Femur (tissue), 1 donor: ENCODE measurements at places on chromosomes 5 and 9.

DNA sequence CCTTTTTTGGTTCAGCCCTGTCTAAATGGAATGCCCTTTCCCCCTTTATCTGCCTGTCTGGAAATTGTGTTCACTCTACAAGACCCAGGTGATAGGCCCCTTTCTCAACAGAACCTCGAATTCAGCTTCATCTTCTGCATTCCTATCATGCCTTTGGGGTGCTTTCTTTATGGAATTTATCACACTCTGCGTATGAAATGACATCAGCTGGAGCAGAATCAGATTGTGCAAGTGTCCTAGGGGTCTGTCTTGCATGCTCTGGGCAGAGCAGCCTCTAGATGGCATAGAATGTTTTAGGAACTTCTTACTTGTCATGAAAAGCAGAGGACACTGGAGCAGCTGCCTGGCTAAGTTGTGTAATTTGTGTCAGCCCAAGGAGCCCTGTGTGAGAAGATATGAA is 84.9 kb downstream of the ISL1 start:
- no peak for DNase-seq

GRCh38 chr5:159359408-159359807 is 29.1 kb upstream of the IL12B start:
- DNase-seq = no peak

DNA sequence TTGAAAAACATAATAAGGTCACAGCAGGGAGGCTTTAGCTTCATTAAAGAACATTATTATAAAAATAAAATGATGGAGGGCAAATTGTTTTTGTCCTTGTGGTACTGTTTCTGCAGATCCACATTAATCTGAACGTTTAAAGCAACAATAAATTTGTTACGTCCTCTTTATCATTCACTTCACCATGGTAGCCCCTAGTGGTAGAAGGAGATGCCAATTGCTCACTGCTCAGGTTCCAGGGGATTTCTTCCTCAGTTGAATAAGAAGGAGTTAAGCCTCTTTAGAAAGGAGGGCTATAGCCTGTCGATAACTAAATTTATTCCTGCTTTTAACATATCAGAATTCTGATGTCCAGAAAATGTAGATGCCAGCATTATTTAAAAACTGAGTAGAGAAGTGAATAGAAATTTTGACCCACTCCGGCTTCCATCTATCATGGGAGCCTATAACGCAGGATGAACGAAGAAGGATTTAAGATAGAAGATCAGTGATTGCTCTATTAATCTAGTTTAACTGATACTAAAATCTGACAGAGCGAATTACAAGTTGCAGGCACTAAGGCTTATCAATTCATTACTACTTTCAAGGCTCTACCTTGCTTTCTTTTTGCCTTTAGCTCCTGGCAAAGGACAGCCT is 692.3 kb downstream of the PTPRD start:
- DNase-seq = no peak

- peak; percentile 83 for DNase-seq
These were observed 7.7 kb downstream of the FGFR4 start for GRCh38 chr5:177094224-177095087.

- no peak for DNase-seq
These were observed 3.1 kb upstream of the PLIN2 start for GRCh38 chr9:19130436-19130835.

GRCh38 chr5:39138892-39139291 is 64.7 kb upstream of the RICTOR start:
- DNase-seq = no peak

GRCh38 chr9:91751922-91752321 is 198.1 kb downstream of the ROR2 start:
- no peak for DNase-seq

DNA sequence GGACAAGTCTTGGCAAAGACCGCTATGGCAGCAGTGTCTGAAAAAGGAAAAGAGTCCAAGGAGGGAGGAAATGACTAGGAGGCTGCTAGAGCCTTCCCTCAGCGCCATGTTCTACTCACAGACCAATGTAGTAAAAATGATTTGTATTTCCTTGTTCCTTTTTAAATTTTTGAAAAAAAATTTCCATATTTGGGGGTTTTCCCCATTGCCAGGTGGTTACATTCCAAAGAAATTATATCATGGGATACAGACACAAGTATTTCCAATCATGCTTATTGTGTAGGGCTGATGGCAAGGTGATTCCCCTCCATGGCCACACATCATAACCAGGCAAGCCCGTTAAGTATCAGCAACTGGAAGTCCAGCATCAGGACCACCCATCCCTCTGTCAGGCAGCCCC is 138.2 kb downstream of the PIP5K1B start:
- DNase-seq = no peak

GRCh38 chr5:146410272-146410671 is 36.9 kb upstream of the TCERG1 start:
- no peak for DNase-seq

DNA sequence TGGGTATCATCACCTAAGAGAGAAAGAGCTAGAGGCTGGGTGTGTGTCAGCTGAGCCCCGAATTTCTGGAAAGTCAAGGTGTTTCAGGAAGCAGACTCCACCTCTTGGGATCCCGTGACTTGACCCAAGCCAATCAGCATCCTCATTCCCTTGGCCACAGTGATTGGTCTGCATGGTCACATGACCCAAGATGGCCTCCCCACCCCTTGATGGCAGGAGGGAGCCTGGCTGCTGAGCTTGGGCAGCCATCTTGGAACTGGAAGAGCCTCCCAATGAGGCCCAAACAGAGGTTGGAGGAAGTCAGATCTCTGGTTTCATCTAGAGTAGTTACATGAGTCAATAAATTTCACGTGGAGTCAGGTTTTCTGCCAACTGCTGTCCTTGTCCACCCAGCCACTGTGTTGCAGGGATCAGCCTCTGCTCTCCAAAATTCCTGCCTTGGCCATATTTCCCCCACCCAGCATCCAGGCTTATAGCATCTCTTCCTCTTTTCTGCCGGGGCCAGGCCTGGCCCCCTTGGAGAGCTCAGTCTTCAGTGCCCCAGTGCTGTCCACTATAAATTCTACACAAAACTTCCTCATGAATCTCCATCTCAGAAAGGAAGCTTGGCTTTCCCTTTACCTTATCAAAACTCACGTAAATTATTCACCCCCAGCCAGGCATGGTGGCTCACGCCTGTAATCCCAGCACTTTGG is 17.2 kb upstream of the SUSD3 start:
- no peak for DNase-seq

- DNase-seq = no peak
These were observed 398.0 kb downstream of the ADGRV1 start for GRCh38 chr5:90956511-90957097.

- peak; percentile 22 for DNase-seq
These were observed 500.0 kb upstream of the C9orf72 start for GRCh38 chr9:28073270-28073669.

- no peak for DNase-seq
These were observed 126.7 kb upstream of the GRHPR start for GRCh38 chr9:37295796-37296195.

DNA sequence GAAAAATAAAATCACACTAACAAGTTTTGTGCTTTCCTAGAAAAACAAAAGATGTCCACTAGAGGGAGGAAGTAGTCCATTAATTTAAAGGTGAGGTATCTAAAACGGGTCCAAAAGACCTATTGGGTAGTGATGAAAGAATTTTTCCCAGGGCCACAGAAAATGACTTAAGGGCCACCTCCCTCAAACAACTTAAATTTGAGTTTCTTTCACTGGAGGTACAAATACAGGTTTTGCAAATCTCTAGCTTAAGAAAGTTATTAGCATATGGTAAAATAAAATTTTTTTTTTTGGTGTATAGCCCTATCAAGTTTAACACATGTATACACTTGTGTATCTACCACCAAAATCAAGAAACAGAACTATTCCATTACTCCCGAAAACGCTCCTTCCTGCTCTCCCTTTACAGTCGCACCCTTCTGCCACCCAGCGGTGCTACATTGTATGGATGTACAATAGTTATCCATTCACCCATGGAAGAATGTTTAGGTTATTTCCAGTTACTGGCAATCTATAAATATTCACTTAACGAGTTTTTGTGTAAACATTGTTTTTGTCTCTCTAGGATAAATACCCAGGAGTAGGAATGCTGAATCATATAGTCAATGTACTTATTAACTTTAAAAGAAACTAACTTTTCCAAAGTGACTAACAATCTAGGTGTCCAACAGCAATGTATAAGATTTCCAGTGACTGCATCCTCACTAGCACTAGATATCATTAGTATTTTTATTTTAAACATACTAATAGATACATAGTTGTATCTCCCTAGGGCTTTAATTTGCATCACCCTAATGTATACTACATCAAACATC is 21.9 kb downstream of the DEPDC1B start:
- no peak for DNase-seq

- no peak for DNase-seq
These were observed 2.0 kb upstream of the PFN3 start for GRCh38 chr5:177402271-177403043.

DNA sequence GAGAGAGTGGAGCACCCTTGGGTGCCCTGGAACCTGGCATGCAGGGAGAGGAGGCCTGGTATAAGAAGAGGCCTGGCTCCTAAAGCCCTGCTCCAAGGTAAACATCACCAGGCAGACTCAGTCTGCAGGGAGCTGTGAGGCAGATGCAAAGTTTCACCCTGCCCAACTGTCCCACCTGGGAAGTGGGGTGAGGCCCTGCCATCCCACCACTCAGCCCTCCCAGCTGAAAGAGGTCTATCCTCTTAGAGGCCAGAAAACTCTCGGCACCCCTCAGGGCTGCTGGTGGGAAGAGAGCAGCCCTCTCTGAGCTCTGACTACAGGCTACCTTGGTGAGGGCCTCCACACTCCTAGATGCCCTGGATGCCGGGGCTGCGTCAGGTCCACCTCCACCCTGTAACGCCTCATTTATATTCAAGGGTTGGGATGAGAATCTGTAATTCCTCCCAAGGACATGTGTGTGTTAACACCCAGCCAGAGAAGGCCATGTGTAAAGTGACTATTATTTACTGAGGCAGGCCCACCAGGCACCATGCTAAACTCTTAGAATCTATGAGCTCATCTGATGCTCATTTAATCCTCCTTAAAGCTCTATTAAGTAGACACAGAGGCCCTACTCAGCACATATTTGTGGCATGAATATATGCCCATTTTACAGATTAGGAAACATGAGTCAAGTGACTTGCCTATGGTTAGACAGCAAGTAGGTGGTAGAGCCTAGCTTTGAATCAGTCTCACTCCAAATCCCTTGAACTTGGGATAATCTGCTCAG is 205.9 kb downstream of the FSTL4 start:
- peak; percentile 5 for DNase-seq

- DNase-seq = peak; percentile 65
These were observed 114.7 kb downstream of the SNX18 start for GRCh38 chr5:54632131-54632701.

DNA sequence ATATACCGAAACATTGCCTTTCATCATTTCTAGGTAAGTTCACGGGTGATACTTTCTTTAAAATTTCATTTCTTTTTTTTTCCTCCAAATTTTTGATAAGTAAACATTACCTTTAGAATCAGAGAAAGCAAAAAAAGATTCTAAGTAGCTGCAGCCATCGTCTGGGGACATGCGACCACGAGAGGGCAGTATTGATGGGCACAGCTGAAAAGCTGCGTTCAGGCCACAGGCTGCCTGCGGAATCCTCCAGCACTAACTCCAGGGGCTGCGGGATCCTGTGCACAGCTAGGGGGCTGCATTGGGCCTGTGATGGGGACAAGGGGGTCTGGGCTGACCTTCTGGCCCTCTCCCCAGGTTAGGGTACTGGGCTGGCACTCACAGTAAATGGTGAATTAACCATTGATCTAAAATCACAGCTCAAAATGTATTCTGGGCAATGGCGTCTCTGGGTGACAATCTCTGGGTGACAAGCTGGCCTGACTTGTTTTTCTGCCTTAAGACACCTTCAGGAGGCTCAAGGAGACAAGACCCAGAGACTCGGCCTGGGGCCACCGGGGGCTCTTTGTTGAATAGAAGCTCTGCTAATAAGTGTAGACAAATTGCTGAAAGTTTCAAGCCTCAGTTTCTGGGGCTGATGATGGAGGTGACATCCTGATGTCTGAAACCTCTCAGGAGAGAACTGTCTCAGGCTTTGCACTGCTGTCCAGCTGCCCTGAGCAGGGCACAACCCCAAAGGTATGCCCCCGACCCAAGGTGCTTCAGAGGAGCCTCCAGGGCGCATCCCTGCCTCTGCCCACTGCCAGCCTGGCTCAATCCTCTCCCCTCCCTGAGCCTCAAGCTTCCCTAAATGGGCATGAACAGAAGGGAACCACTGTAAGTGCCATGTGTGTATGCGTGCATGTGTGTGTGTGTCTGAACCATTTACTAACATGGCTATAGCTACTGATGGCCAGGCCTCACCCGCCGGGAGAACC is 44.3 kb upstream of the SARDH start:
- peak; percentile 80 for DNase-seq

- no peak for DNase-seq
These were observed 8.8 kb upstream of the WDR36 start for GRCh38 chr5:111083323-111083722.

DNA sequence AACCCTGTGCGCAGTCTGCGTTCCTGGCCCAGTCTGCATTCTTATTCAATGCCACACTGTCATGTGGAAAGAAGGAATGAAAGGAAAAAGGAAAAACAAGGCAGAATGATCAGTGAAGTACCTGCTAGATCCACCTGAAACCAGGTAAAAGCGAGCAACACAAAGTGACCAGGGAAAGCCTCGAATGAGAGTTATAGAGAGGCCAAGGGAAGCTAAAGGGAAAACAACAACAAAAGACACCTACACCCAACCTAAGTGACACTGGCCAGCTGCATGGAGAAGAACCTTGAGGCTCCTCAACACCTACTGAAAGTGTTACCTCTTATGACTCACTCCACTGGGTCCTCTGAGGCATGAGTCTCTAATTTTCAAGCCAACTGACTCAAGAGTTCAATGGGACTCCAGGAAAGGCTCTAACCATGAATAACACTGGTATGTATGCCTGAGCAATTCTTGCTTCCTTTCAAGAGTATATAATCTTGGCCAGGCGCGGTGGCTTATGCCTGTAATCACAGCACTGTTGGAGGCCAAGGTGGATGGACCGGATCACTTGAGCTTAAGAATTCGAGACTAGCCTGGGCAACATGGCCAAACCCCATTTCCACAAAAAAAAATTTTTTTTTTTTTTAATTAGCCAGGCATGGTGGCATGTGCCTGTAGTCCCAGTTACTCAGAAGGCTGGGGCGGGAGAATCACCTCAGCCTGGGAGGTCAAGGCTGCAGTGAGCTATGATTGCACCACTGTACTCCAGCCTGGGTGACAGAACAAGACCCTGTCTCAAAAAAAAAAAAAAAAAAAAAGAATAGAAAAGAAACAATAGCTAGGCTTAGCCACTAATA is 29.0 kb downstream of the MTMR12 start:
- no peak for DNase-seq

GRCh38 chr5:170012622-170013021 is 32.3 kb upstream of the INSYN2B start:
- DNase-seq = no peak

GRCh38 chr9:110103257-110103656 is 104.7 kb downstream of the C9orf152 start:
- no peak for DNase-seq

- DNase-seq = no peak
These were observed 141.0 kb downstream of the OLFM1 start for GRCh38 chr9:135228345-135228982.
